NCI-H1092 (cell line): ENCODE measurements at places on chromosomes 11 and 22.

DNA sequence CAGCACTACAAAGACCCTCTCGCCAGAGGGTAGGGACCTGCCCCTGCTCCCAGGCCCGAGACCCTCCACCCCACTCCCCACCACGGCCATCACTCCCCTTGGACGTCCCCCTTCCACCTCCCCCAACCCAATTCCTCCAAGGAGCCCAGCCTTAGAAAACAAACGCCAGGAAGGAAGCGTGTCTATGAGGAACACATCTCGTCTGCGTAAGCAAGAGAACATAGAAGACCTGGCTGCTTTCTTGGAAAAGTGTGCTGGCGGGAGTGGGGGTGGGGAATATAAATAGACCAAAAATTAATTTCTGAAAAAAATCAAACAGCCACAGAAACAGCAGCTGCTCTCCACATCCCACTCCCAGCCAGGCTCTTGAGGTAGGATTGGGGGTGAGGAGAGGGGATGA lies 23.9 kb upstream of the IGSF9B start:
- DNase-seq, result no peak

DNA sequence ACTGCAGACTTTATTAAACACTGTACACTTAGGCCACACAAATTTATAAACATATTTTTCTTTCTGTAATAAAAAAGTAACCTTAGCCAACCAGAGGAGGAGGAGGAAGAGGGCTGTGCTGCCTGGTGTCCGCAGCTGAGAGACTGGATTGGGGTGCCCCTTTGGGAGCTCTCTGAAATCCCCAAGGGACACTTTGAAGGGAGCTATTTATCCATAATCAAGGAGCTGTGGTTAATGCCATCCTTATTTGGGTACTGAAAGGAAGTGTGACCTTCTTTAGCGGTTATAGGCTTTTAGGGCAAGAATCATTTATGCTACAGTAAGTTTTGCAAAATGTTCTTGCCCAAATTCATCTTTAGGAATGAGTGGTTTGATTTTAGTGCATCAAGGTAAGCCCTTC lies 125.8 kb downstream of the RASSF10 start:
- DNase-seq, result no peak

GRCh38 chr11:68905421-68906360 lies 2.0 kb downstream of the IGHMBP2 start:
- DNase-seq, result no peak

DNA sequence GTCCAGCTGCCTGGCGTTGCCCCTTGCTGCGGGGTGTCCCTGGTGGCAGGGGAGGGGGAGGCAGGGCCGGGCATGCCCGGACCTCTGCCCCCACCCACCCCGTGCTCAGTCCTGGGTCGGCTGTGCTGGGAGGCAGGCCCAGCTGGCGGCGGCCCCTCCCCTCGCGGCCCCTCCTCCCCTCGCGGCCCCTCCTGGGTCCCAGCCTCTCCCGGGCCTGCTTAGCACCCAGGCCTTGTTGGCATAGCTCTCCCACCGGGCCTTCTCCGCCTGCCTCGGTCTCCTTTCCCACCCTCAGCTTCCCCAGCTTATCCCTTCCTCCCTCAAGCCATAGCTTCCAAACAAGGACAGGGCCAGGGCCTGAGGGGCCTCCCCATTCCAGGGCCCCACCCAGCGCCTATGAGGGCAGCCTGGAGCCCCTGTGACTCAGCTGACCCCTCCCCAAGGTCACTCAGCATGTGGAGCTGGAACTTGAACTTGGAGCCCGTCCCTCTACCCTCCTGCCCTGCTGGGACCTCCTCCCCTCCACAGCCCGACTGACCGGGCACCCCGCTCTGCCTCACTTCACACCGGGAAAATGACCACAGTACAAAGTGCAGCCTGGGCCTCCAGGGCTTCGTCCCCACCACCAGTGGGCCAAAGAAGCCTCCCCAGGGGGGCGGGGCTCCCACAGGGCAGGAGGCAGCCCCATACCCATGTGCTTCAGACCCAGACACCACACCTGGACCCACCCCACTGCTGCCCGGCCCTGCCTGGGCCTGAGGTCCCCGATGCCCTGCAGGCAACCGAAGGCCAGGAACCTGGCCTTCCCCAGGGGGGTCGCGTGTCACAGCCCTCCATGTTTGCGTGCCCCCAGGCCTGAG lies 1.2 kb downstream of the EPS8L2 start:
- DNase-seq, result no peak

DNA sequence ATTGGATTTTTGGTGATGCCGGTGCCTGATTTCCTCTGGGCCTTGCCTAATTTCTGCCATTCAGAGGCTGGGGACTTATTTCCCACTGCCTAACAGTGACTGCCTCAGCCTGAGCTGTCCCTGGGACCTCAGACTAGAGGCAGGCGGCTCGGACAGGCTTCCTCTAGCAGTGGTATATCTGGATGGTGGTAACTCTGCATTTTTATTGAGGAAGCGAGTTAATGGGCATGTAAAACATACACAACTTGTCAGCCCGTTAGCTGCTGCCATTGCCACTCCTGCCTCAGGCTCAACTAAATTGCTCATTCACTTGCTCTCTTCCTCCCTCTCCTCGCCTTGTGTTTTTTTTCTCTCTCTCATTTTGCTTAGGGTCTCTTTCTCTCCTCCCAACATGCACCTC lies 561.6 kb downstream of the BUD13 start:
- DNase-seq, result no peak

DNA sequence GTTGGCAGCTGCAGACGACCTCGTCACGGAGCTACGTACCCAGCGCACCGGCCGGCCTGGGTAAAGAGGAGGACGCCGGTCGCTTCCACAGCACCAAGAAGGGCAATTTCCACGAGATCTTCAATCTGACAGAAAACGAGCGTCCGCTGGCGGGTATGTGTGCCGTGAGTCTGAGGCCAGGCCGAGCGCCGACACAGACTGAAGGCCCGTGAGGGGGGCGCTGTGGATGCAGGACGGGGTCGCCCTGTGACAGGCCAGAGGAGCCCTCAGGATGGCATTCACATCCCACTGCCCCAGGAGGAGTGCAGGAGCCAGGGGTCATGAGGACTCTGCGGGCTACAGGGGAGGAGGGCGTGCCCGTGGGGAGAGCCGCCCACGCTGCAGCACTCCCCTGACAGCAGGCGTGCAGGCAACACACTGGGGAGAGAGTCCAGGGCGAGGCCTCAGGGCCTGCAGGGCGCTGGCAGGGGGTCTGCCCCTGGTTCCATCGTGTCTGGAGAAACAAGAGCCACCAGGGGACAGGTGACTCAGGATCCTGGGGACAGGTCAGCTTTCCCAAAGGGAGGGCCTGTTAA lies 53.6 kb downstream of the GRAMD4 start:
- no peak for DNase-seq

- DNase-seq, result no peak
Observed at GRCh38 chr11:128409476-128409875, 177.9 kb downstream of the ETS1 start.

DNA sequence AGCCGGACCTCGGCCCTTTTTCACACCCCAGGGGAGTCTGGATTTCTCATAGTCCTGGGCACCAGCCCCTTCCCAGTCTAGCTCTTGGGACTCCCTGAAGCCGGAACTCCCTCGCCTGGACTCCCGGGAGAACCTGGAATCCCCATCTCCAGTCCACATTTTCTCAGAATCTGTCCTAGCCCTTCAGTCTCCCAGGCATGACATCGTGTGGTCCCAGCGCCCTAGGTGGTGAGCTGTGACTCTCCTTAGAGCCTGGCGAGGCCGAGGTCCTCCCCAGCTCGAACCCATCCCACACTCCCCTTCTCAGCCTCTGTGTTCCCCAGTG lies 673 bp upstream of the DUSP18 start:
- no peak for DNase-seq

DNA sequence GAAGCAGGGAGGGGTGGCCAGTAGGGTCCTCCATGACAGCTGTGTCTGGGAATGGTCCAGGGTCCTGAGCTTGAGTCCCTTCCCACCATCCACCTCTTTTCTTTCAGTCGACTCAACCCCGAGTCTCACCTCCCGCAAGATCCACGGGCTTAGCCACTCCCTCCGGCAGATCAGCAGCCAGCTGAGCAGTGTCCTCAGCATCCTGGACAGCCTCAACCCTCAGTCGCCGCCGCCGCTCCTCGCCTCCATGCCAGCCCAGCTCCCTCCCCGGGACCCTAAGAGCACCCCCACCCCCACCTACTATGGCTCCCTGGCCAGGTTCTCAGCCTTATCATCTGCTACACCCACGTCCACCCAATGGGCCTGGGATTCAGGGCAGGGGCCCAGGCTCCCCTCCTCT lies 81.9 kb downstream of the CEP164 start:
- DNase-seq, result no peak

DNA sequence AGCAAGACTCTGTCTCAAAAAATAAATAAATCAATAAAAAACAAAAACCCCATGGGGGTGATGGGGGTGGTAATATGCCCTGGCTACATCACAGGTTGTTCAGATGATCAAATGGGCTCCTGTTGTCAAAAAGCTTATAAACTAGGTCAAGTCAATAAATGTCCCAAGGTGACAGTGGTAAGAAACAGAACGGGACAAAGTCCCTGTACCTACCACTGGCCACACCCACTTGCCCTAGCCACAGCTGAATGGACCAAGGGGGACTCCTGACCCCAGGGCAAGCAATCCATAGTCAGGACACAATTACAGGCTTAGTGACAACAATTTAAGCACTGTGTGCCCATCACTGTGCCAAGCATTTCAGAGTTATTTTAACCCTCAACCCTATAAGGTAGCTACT lies 6.0 kb downstream of the NAGA start:
- no peak for DNase-seq

- peak; percentile 8 for DNase-seq
Observed at GRCh38 chr11:35419184-35419829, at the start of gene SLC1A2. Gene SLC1A2, minus strand, starts transcription at chr11:35419558. Its CDS starts 592 bp downstream, at chr11:35418966.

- no peak for DNase-seq
Observed at GRCh38 chr11:2799881-2800654, 85.5 kb downstream of the CDKN1C start.

DNA sequence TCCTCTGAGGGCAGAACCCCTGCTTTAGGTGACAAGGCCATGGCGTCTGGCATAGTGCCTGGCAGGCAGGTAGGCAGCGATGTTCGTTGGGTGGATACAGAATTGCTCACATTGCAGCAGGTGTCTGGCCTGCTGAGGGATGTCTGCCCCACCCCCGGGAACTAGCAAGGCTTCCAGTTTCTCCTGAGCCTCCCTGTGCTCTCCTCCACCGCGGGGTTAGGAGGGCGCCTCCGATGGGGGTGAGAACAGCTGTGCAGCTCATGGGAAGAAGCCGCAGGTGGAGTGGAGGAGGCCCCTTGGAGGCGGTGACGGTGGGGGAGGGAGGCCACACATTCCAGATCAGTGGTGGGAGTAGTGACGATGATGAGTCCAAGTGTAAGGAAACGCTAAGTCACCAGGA lies 48.3 kb upstream of the JAM3 start:
- no peak for DNase-seq

- DNase-seq, result no peak
Observed at GRCh38 chr11:28966951-28967350, 858.8 kb downstream of the METTL15 start.

GRCh38 chr22:26041931-26042330 lies 127.3 kb upstream of the SEZ6L start:
- DNase-seq, result no peak

DNA sequence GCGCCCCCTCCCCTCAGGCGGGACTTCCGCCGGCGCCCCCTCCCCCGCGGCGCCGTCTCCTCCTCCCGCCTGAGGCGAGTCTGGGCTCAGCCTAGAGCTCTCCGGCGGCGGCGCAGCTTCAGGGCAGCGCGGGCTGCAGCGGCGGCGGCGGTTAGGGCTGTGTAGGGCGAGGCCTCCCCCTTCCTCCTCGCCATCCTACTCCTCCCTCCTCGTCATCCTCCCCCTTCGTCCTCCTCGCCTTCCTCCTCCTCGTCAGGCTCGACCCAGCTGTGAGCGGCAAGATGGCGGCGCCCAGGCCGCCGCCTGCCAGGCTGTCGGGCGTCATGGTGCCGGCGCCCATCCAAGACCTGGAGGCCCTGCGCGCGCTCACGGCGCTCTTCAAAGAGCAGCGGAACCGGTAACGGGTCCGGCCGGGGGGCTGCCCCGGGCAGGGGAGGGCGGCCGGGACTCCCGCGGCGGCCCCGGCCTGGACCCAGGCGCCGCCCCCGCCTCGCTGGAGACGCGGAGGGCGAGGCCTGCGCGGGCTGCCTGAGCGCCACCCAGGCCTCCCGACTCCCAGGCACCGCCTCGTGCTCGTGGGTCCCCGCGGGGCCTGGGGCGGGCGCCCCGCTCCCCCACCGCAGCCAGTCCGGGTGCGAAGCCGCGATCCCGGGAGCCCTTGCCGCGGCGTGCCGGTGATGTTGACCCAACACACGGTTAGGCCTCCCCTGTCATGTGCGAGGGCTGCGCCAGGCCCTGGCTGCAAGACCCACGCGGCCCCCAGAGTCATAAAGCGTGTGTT lies at the start of gene ATXN10:
TSS of gene ATXN10 (plus strand) at position 52 of the 781 bp plus-strand sequence. CDS start at position 282, 230 bp downstream.
- DNase-seq, result peak; percentile 11

DNA sequence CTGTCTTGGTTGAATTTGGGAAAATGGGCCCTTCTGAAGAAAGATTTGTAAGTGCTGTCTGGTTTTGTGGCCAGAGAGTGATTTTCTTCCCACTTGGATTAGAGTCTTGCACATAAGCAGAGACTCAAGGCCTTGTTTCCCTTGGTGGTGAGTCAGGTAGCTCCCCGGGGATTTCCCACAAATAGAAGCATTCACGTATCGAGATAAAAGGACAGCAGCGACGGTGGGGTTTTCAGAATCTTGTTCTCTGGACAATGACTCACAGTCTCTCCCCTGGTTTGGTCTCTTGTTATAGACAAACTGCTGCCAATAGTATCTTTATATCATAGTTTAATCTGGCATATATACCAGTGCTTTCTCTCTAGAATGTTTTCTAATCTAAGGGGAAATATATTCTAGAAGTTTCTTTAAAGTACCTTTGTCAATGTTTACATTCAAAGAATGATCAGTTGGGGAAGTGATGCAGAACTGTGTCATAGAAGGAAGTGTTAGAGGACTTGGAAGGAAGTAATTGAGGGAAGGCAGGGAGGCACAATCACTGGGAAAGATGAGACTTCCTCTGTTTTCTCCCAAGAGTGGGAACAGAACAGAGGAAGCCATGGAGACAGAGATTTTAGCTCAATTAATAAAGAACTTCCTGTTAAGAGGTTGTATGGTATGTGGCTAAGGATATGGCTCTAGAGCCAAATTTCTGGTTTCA lies 18.1 kb downstream of the POLA2 start:
- DNase-seq, result no peak

- no peak for DNase-seq
Observed at GRCh38 chr11:133414506-133414905, 117.8 kb downstream of the OPCML start.

GRCh38 chr22:49884503-49885260 lies 31.0 kb downstream of the ZBED4 start:
- DNase-seq, result no peak

GRCh38 chr11:19472679-19473078 lies 231.9 kb upstream of the E2F8 start:
- DNase-seq, result no peak

DNA sequence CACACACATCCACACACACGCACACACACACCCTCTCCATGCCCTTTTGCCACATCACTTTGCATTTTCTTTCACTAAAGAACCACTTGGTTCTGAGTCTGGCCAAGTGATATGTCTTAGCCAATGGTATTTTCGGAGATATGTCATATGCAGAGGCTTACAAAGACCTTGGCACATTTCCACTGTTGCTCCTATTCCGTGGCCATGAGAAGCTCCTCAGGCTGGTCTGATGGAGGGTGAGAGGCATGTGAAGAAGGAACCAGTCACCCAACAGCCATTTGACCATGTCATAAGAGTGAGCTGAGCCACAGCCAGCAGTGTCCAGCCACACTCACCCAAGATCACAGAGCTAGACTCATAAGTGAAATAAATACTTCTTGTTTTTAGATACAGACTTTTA lies 212.6 kb upstream of the NAV2 start:
- no peak for DNase-seq

- no peak for DNase-seq
Observed at GRCh38 chr11:110782616-110783015, 70.4 kb upstream of the ARHGAP20 start.

- no peak for DNase-seq
Observed at GRCh38 chr11:120994091-120994859, 29.6 kb upstream of the TBCEL start.
